ENCODE measurements at places on chromosomes 13 and 19.

- no peak for DNase-seq
Measured at GRCh38 chr19:7348587-7349230, at the start of gene ARHGEF18. Gene ARHGEF18 (plus strand): TSS chr19:7348937. CDS start chr19:7362891, 13,954 bp downstream.

DNA sequence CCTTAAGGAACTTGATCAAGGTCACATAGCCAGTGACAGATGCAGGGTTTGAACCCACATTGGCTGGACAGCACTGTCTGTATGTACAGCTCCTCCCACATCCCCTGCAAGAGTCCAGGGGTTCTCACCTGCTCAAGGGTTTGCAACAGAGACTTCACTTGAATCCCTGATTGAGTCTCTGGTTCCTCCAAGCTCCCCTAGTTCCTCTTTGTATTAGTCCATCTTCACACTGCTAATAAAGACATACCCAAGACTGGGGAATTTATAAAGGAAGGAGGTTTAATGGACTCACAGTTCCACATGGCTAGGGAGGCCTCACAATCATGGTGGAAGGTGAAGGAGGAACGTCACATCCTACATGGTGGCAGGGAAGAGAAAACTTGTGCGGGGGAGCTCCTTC, 72.8 kb upstream of the CLDN10 start:
- no peak for DNase-seq

GRCh38 chr19:1734321-1734966, 18.9 kb upstream of the ONECUT3 start:
- DNase-seq: no peak

GRCh38 chr13:93851236-93851635, 624.6 kb downstream of the GPC6 start:
- DNase-seq: no peak

DNA sequence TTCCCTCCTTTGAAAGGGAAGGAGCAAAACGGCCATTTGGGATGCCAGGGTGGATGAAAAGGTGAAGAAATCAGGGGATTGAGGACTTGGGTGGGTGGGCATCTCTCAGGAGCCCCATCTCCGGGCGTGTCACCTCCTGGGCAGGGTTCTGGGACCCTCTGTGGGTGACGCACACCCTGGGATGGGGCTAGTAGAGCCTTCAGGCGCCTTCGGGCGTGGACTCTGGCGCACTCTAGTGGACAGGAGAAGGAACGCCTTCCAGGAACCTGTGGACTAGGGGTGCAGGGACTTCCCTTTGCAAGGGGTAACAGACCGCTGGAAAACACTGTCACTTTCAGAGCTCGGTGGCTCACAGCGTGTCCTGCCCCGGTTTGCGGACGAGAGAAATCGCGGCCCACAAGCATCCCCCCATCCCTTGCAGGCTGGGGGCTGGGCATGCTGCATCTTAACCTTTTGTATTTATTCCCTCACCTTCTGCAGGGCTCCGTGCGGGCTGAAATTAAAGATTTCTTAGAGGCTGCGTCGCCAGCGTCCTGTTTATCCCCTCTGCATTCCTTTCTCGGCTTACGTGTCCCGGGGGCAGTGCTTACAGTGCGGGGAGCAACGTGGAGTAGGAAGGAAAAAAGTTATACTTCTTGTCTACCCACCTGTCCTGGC, 15.2 kb upstream of the S1PR4 start:
- no peak for DNase-seq

DNA sequence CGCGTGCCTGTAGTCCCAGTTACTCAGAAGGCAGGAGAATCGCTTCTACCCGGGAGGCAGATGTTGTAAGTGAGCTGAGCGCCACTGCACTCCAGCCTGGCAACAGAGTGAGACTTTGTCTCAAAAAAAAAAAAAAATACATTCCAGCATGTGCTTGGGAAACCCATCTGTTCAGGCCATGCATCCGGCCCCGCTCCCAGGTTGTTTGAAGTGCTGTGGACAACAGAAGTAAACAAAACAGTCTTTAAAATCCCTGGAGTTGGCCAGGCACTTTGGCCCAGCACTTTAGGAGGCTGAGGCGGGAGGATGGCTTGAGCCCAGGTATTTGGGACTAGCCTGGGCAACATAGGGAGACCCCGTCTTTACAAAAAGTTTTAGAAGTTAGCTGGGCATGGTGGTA, 3.2 kb upstream of the PTPRS start:
- DNase-seq: no peak

- DNase-seq: no peak
Measured at GRCh38 chr13:46137627-46138317, 32.9 kb upstream of the CPB2 start.

DNA sequence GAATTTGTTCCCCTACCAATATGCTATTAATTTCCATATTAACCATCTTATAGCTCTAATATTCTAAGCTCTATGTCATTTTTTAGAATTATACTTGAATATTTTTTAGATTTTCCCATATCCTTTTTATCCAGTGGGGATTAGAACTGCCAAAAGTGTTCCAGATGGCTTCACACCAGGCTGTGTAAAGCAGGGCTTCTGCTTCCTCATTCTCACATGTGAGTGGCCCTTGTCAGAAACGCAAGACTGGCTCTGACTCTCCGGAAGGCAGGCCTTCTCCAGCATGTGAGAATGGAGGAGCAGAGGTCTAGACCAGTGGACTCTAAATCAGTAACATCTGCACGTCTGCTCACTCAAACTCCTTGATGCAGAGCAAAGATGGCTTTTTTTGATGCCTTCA, 650.1 kb downstream of the FGF9 start:
- DNase-seq: no peak

GRCh38 chr19:3363841-3364500, 2.4 kb upstream of the NFIC start:
- no peak for DNase-seq

GRCh38 chr19:43773725-43774102, 7.1 kb downstream of the KCNN4 start:
- DNase-seq: no peak

GRCh38 chr19:42028304-42029216, 34.5 kb upstream of the ATP1A3 start:
- no peak for DNase-seq

DNA sequence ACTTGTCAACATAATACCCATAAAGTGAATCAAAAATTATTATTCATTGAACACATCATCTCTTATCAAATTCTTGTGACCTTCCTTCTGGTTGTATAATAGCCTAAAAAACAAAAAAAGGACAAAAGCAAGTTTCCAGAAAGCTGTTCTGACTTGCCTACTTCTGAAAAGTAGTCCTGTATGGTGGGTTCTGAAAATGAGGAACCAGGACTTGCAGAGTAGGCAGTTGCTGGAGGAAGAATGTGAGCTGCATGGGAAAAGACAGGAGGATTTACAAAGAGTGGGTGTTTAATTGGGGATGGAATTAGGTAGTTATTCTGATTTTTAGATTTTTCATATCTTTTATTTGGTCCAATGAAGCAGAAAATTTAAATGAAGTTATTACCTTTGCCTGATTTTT, 56.7 kb downstream of the RCBTB2 start:
- DNase-seq: no peak

- no peak for DNase-seq
Measured at GRCh38 chr13:101178406-101178805, 237.9 kb downstream of the NALCN start.
